HT1080 (cell line): ENCODE measurements at places on chromosomes 3 and 15. TPM values are rescaled to one million over a fixed set of nuclear protein-coding genes. Genes with fewer than 3 reads are reported as not detected.

DNA sequence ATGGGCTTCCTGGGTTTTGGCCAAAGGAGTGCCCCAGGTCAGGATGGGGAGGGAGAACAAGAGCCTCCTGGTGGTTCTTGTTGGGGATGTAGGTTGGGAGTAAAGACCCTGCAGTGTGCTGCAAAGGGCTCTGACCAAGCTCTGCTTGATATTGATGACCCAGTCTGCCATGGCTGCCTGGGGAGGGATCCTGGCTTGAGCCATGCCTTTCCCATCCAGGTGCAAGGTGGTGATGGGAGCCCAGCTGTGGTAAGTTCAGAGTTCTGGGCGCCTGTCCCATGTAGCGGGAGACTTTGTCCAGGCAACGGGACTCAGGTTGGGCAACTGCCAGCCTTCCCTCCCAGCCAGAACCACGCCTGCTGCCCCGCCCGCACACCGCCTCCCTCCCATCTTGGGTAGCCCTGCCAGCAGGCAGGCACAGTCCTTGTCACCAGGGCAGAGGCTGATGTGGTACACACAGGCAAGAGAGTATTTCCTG, 2.6 kb downstream of the GNAI2 start:
- no peak for DNase-seq

DNA sequence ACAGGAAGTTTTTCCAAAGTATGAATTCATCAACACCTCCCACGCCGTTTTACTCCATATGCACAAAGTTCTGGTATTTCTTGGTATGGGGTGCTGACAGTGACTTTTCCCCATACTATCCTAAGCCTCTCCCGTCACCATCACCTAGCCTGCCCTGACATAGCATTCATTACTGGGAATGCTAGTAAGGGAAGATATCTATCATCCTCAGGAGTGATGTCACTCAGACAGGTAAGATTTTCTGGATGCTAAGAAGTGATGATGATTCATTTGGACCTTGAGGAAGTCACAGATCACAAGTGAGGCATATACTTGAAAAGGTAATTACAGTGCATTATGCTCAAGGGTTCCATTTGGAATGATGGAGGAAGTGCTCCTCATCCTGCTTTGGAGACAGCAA, 355.1 kb upstream of the STAC start:
- no peak for DNase-seq

GRCh38 chr3:31871939-31872507, 109.0 kb downstream of the OSBPL10 start:
- DNase-seq = no peak

DNA sequence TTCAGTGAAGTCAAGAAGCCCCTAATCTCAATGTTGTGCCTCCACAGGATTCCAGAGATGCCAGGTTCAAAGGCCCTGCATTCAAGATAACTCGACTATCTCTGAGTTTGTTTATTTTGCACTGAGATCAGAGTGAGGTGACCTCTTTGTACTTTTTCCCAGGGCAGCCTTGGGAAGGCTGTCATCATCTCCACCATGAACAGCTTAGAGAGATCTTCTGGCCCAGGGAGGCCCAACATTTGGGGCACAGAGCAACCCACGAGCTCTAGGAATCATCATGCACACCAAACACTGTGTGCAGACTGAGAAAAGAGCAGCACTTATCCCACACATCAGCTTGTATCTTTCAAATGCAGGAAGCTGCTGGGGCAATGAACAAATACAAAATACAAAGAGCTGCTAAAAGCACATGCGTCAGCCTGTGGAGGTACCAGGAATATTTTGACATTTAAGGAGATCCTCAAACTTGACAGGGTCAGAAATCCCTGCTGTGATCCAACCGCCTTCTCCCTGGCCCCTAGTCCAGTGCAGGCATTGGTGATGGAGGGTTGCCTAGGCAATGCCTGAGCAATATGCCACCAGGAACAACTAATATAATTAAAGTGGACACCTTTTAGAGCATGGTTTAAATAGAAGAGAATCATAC, 33.6 kb downstream of the TRIM42 start:
- no peak for DNase-seq

The CISH gene
- total RNA-seq = 0.10 and 0.53 TPM in 2 replicates

The SLC2A2 gene
- total RNA-seq = not detected in 2 replicates
